AG04449 (cell line): ENCODE measurements at places on chromosomes 4 and X.

DNA sequence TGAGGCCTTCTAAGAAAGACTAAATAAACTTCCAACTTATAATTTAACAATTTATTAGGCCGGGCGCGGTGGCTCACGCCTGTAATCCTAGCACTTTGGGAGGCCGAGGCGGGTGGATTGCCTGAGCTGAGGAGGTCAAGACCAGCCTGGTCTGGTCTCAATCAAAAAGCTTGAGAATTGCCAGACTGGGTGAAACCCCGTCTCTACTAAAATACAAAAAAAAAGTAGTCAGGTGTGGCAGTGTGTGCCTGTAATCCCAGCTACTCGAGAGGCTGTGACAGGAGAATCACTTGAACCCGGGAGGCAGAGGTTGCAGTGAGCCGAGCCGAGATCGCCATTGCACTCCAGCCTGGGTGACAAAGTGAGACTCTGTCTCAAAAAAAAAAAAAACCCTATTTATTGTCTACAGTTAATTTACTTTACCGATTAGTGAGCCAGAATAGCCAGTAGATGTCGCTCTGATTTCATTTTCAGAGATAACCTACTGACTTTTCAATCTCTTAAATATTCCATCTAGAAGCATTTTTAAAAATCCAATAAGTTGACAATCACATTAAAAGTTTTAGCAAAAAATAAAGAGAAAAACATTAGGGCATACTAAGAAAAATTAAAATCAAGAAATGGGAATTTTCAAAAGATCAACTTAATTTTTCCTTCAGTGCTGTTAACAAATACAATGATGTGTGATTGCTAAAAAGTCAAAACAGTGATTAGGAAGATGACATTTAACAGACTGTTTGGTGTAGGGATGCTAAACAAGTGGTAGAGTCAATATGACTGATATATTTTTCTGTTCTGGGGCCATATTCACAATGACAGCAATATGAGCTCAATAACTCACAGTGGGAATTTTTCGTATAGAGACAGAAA, 4.3 kb upstream of the SHROOM3 start:
- peak; percentile 14 for DNase-seq

GRCh38 chr4:151853034-151853433, 92.2 kb upstream of the GATB start:
- no peak for DNase-seq

DNA sequence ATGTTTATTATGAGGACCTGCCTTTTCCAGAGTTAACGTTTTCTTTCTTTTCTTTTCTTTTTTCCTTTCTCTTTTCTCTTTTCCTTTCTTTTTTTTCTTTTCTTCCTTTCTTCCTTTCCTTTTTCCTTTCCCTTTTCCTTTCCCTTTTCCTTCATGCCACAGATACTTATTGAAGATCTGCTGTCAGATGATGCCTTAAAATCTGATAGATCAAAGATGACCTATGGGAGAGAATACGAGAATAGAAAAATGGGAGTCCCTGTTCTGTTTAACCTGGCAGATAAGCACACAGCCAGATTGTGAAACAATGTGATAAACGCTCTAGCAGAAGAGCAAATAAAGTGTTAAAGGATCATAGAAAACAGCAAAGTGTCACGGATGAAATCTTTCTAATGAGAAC, 38.9 kb downstream of the AFF1 start:
- DNase-seq, result no peak

GRCh38 chr4:985123-985830, 1.6 kb upstream of the IDUA start:
- no peak for DNase-seq

GRCh38 chr4:152340818-152341217, 195.1 kb downstream of the FBXW7 start:
- no peak for DNase-seq

DNA sequence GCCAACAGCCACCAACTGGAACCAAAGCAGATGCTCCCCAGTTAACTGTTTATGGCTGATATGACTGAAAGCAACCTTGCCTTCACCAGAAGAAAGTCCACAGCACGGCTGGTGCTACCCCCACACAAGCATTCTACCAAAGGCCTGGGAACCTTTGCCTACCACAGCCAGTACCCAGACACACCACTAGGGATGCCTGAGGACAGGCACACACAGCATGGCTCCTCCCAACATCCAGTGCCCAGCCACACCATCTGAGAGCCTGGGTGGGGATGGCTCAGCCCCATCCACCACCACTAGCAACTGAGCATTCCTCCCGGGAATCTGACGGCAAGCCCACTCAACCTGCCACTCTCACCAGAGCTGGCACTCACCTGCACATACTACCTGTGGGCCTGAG, 178.6 kb downstream of the SLC7A11 start:
- DNase-seq, result no peak
